H1 (cell line): ENCODE measurements at places on chromosomes 3 and 15.
A peak's percentile ranks its signal among the peaks of the same experiment; 100 is the strongest.

DNA sequence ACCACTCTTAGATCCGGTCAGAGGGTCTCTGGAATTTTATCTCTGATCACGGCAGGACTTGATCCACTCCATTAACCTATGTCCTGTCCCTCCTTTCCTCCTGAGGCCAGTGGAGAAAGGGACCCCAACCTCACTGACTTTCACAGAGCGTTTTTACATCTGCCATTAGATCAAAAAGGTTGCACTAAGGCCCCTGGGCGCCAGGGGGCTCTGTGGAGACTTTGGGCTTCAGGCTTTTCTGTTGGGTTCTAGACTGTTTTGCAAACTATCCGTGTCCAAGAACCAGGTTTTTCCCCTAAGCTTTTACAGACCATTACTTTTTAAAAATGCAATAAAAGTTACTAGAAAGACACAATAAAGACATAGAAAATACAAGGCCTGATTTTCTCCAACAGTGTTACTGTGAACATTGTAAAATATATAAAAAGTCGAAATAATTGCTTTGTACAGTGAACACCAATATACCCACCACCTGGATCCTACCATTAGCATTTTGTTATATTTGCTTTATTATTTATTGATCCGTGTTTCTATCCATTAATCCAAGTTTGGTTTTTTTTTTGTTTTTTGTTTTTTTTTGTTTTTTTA is 159.7 kb downstream of the POLR2M start:
- peak; percentile 87 for DNase-seq

- DNase-seq, result no peak
Measured at GRCh38 chr3:126998728-126999127, 15.8 kb downstream of the PLXNA1 start.

GRCh38 chr3:161657786-161658185 is 161.2 kb downstream of the OTOL1 start:
- DNase-seq, result no peak

DNA sequence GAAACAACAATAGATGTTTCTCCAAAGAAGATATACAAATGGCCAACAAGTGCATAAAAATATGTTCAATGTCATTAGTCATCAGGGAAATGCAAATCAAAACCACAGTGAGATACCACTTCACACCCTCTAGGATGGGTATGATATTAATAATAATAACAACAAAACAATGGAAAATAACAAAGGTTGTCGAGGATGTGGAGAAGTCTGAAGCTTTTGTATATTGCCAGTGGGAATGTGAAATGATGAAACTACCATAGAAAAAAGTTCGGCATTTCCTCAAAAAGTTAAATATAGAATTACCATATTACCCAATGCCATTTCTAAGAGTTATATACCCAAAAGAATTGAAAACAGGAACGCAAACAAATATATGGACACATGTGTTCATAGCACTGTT is 10.8 kb downstream of the BHLHE40 start:
- DNase-seq, result no peak

- DNase-seq, result no peak
Measured at GRCh38 chr3:79543218-79543982, 224.4 kb downstream of the ROBO1 start.

DNA sequence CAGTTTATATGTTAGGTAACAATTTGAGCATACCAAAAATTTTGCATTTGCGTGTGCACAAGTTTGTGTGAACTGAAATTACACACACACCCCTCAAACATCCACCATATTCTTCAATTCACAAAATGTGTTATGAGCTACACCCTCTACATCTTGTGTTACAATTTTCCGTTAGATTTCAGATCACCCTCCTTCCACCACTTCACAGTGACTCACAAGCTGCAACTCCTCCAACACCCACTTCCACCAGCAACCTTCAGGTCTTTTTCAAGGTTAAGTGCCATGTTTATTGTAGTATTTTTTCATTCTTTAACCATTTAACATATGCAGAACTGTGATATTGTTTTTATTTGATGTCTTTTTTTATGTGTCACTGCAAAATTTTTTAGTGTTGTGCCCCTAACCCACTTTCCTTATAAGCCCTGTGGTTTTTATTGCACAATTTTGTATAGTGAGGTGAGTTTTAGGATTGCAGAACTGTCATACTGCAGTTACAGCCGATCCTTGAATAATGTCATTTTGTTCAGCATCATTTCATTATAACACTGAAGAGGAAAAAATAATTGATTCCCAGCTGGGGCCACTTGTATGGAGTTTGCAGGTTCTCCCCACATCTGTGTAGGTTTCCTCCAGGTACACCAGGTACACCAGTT is 148.9 kb downstream of the PLCL2 start:
- no peak for DNase-seq

DNA sequence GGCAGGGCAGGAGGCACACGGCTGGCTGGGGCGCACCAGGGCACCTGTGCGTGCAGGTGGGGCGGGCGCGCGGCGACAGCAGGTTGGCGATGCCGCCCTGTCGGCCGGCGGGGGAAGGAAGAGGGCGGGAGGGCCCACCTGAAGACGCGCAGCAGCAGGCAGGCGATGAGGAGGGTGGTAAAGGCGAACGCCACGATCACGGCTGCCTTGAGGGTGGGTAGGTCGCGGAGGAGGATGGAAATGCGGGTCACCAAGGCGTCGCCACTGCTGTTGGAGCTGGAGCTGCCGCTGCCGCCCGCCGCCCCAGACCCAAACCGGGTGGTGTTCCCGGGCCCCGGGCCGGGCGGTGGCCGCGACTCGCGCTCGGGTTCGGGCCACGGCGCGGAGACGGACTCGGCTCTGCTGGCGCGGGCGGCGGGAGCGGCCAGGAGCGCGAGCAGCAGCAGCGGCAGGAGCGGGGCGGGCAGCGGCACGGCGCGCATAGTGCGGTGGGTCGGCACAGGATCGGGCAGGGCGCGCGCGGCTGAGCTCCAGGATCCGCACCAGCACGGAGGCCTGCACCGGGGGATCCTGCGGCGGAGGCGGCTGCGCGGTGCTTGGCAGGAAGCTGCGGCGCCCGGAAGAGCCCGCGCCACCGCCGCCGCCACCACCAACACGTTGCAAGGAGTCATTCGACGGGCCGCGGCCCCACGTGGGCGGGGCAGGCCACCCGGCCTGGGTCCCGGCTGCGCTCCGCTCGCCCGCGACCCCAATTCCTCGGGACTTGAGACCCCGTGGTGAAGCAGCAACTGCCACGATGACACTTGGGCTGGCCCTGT is at the start of gene FAM174B:
Gene FAM174B, minus strand, starts transcription at position 598 of the 818 bp plus-strand sequence.
- no peak for DNase-seq

- DNase-seq, result no peak
Measured at GRCh38 chr3:101809178-101810021, 30.4 kb downstream of the NXPE3 start.

DNA sequence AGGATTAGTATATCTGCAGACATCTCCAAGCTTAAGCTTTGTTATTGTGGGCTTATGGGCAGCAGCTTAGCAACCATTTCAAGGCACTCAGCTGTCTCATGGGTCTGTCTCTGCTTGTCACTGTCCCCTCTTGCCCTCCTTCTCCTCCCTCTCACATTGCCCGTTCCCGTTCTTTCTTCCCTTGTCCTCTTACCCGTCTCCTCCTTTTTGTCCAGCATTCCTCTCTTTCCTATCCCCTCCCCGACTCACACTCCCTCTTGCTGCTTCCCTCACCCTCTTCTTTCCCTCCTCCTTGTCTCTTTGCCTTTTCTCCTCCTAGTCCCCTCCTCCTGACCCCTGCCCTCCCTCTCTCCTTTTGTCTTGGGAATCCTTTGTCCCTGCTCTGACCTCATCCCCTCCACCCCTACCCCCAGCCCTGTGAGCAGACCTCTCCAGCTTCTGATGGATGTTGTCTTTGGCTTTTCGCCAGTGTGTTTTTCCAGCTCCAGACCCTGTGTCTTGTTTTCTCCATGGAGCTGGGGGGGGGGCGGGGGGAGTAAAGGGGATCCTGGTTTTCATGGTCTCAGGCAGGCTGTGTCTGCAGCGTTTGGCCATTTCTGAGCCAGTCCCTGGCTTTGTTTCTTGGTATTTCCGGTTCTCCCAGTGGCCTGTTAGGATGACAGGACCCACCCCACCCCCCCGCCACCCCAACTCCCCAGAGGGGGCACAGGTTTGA is 47.9 kb upstream of the TRAK1 start:
- DNase-seq, result no peak

DNA sequence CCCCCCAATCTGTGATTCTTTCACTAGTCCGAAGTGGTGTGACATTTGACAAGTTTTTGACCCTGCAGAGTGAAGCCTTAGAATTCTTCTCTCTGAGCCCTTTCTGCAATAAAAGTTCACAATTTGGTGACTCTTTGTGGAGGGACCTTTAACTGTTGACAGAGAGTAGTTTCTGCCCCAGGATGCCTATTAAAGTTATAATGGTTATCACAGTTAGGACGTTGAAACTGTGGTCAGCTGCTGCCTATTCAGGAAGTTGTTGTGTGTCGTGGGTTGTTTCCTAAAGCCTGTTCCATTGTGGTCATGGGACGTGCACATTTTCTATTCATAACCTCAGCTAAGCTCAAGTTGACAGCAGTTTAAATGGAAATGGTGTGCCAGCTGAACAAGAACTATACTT is 274.5 kb downstream of the NEK10 start:
- no peak for DNase-seq

GRCh38 chr15:63983061-63983711 is 63.1 kb downstream of the DAPK2 start:
- DNase-seq, result peak; percentile 65

DNA sequence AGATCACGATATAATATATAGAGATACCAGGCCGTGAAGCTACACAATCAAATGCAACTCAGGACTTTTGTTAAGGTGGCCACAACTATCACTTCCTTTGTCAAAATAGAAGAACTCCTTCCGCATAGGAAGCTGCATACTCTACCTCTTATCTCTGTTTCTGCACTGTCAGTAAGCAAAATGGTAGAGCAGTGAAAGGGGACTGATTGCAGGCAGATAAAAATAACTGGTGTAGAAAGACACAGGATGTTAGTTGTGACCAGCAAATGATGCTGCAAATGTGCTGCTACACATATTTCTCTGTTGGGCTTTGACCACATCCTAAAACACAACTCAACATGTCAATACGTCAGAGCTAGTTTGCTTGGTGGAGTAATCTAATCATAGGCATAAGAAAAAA is 16.3 kb upstream of the TRAT1 start:
- no peak for DNase-seq

GRCh38 chr3:146163584-146163983 is 2.6 kb upstream of the PLOD2 start:
- DNase-seq, result no peak

GRCh38 chr15:71066983-71067382 is 48.3 kb upstream of the THSD4 start:
- no peak for DNase-seq

- DNase-seq, result no peak
Measured at GRCh38 chr3:194275291-194275690, 75.8 kb downstream of the CPN2 start.

GRCh38 chr3:13747627-13748026 is 132.2 kb downstream of the WNT7A start:
- DNase-seq, result no peak

- DNase-seq, result no peak
Measured at GRCh38 chr3:29335438-29335837, 54.6 kb downstream of the RBMS3 start.

DNA sequence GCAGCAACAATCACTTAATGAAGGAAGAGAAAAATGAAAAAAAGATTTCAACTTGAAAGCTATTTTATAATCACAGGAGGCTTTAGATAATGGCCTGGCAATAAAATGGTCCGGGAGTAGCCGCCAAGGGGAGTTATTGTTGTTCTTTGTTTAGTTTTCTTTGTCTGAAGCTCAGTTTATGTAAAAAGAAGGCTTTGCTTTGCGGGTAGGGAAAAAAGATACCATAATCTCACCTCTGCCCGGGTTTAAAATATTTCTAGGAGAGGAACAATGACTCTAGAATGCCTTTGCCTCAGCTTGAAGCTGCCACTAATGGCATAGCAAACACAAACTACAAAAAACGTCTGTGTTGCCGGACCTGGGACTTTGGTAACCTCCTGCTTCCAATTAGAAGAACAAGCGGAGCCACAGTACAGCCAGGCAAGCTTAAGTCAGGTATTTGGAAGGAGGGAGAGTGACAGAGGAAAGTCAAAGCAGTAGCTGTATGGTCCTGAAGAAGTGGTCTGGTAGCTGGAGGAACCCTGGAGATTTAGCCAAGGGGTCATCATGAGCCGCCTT is 764.5 kb downstream of the TUSC7 start:
- DNase-seq, result no peak

GRCh38 chr3:189394599-189395121 is 222.9 kb downstream of the TPRG1 start:
- DNase-seq, result no peak

GRCh38 chr3:149415484-149415883 is 38.0 kb upstream of the TM4SF1 start:
- DNase-seq, result no peak

DNA sequence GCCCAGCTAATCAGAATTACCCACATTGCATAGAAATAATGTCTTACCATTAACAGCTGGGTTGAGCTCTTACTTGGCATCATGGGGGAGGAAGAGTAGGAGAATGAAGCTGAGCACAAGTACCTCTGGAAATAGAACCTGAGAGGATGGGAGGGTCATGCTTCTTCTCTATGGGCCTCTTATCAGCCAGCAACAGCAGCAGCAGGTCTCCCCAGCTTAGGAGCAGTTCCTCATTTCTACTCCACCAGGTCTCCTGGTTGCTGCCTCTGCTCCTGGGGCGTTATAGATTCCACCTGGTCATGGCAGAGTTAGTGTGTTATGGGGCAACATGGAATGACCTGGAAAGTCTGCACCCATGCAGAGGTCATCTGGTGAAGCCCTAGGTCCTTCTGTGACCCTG is 3.4 kb downstream of the FSD2 start:
- DNase-seq, result no peak

GRCh38 chr3:154135511-154136173 is 14.5 kb downstream of the ARHGEF26 start:
- no peak for DNase-seq

GRCh38 chr3:131502530-131503319 is at the start of gene MRPL3:
TSS of gene MRPL3 (minus strand) at chr3:131502971. CDS start at chr3:131502821, 150 bp downstream.
- DNase-seq, result peak; percentile 86

DNA sequence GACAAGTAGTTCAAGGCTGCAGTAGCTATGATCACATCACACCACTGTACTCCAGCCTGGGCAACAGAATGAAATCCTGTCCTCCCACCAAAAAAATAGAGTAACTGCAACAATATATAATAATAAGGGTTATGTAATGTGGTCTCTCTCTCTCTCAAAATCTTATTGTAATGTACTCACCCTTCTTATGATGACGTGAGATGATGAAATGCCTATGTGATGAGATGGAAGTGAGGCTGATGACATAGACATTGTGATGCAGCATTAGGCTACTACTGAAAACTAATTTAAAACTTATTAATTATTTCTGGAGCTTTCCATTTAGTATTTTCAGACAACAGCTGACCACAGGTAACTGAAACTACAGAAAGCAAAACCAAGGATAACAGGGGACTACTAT is 27.4 kb downstream of the TASOR start:
- no peak for DNase-seq

DNA sequence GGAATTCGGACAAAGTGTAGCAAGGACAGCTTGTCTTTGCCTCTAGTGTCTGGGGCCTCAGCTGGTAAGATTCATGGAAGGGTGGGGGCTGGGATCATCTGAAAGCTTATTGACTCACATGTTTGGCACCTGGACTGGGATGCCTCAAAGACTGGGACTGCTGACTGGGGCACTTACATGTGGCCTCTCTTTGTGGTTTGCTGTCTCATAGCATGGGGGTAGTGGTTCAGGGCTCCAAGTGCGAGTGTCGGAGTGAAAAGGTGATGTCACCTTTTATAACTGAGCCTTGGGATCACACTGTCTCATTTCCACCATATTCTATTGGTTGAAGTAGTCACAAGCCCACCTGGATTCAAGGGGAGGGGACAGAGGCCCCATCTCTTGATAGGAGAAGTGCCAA is 6.8 kb downstream of the MFSD1 start:
- no peak for DNase-seq
